ENCODE measurements at places on chromosomes 13 and 19.

- DNase-seq = no peak
These were observed 13.8 kb upstream of the SLITRK1 start for GRCh38 chr13:83895994-83896580.

DNA sequence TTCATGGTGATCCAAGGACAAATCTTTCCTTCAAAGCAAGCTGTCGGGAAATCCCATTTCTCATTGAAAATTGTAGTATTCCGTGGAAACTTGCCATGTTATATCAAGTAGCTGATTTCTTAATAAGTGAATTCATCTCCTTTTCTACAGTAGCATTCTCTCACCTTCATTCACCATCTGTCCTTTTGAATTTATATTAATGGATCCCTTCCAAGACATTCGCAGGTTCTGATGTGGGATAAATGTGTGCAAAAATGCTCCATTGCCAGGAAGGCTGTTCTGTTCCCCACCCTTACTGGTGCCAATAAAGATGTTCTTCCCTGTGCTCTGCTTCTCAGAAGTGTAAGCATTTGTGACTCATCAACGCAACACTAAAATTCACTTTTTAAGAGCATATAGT, 36.2 kb downstream of the AMER2 start:
- no peak for DNase-seq

DNA sequence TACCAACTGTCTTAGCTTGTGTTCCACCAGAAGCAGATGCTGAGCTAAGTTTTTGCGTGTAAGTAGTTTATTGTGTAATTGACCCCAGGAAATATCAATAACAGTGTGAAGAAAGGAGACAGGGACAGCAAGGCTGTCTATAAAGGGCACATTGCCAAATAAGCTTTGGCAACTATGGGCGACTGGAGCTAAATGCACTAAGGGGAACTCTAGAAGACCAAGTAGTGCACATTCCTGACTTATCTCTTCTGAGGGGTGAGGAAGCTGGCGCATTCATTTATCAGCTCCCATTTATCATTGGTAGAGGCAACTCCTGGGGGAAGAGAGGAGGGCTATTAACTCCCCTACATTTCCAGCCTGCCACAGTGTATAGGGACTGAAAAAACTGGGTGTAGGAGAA, 135.0 kb downstream of the DLEU7 start:
- DNase-seq = no peak

DNA sequence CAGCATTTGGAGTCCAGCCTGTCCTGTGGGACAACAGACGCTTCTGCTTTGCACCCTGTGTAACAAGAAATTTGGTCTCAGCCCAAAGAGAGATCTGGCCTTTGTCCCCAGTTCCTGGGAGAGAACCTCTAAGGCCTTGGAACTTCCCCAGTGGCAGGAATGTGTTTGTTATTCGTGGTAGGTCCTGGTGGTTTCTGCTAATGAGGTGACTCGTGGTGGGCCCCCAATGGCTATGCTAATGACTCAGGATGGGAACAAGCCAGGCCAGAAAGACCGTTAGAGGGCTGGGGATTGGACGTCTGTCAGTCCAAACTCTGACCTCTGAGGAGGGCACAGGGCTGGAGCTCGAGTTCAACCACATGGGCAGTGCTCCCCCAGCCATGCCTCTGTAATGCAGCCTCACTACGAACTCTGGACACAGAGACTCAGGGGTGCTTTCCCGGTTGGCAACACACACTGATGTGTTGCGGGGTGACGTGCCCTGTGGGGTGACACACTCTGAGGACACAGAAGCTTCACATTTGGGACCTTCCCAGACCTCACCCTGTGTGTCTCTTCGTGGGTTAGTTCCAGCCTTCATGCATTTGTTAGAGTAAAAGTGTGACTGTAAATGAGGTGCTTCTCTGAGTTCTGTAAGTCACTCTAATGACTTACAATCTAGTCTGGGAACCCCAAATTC, 38.9 kb downstream of the TEX29 start:
- no peak for DNase-seq

GRCh38 chr19:5193192-5193591, 147.4 kb downstream of the PTPRS start:
- DNase-seq = no peak

GRCh38 chr13:37059848-37060192, 332 bp upstream of the SUPT20H start:
- DNase-seq = no peak

DNA sequence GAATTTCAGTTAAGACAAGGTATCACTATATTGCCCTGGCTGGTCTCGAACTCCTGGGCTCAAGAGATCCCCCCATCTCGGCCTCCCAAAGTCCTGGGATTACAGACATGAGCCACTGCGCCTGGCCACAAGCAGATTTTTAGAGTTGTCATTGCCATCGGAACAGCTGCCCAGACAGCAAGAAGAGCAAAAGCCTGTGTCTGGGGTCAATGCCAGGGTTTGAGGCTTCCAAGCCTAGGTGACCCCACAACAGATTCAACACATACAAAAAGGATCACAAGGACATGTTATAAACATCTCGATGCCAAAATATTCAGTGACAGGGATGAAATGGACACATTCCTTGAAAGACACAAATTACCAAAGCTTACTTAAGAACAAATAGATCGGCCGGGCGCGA, 40.1 kb upstream of the KLF2 start:
- DNase-seq = no peak

DNA sequence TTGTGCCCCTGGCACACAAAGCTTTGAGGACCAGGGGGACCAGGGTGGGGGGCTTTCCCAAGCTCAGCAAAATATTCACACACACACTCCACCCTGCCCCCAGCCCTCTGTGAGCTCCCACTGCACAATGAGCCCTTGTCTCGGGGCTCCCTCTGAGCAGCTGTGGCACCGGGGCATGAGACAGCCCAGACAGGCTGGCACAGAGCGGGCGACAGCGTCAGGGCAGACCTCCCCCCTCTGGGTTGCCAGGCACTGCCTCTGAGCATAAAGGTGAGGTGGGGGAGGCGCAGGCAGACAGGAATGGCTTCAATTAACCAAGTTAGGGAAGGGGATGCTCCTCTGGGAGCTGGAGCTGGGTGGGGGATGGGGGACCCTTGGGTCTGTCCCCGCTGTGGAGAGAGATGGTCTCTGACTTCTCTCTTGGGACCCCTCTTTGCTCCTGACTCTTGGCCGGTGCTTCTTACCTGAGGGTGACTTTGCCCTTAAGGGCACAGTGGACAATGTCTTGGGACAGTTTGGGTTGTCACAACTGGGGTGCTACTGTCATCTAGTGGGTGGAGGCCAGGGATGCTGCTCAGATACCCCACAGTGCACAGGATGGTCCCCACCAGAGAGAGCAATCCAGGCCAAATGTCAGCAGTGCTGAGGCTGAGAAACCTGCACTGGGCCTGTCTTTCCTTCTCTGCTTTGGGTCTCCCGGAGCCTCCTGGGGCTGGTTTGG, 30.3 kb downstream of the LYL1 start:
- no peak for DNase-seq

DNA sequence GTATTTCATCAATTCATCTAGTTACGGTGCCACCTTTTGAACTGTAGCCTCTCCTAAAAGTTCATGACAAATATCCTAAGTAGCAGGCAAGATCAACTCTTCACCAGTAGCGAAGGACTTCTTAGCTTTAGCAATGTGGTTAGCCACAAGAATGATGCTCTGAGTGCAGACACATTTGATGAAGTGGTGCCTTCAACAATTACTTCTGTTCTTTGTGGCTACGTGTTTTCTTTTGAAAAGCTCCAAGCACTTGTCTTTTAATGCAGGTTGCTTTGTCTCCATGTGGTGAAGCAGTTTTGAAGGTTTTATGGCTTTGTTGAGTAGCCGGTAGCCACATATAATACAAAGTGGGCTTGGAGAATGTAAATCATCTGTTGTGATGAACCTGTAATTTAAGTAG, 194.7 kb downstream of the B3GLCT start:
- DNase-seq = no peak

GRCh38 chr13:69487576-69487975, 620.0 kb upstream of the ATXN8OS start:
- DNase-seq = no peak

DNA sequence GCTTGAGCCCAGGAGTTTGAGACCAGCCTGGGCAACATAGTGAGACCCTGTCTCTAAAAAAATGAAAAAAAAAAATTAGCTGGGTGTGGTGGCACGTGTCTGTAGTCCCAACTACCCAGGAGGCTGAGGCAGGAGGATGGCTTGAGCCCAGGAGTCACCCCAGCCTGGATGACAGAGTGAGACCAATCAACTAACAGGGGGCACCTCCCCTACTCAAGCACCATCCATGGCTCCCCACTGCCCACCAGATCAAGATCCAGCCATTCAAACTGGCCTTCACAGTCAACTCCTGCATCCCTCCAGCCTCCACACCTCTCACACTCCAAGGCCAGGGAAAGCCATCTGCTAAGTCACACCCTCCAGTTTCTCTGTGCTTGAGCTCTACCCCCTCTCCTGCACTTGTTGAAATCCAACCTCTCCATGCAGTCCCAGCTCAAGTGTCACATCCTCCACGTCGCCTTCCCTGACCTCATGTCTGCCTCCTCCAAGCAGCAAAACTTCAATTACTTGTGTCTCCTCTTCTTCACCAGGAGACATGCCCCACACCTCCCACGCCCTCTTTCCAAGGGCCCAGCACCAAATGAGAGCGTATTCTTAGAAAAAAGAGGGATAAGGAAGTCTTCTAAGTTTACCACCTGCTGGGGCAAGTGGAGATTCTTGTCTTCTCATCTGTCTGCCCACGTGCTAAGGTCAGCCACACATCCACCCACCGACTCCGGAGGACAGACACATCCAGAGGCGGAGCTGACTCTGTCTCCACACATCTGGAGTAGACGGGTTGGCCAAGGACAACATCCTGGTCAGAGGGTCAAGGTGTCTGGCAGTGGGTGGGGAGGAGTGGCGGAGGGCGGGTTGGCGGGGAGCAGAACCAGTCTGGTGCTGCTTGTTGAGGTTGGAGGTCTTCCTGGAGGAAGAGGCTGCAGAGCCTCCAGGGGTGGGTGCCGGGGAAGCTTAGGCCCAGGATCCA, 974 bp upstream of the CYP4F22 start:
- no peak for DNase-seq

DNA sequence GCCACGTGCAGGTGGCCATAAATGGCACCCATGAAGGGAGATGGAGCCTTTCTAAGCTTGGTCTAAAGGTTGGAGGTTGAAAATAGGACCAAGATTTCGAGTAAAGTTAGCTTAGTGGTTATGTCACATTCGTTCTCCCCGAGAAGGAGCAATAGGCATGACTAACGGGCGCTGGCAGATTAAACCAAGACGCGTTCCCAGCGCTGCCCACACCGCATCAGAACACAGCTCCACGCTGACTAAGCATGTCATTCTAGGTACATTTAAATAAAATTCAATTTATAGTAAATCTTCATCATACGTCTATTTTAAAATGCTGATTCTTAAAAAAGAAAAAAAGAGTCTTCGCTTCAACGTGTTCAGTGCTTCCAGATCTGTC, 95.0 kb upstream of the IRS2 start:
- DNase-seq = no peak

DNA sequence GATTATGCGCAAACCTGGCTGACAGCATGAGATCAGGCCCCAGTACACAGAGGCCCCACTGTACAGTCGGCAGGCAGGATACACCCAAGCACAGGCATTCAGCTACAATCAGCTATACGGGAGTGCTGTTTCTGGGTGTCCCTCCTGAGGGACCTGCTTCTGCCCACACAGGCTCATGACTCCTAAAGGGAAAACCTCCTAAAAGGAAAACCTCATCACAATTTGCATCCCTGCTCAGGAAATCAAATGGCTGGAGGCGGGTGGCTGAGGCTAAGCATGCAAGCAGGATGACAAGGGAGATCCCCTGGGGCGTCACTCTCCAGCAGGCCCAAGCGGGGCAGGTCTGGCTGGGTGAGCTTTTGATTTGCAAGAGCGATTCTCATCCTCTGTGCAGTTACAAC, 99.8 kb downstream of the CRYL1 start:
- DNase-seq = no peak

GRCh38 chr13:44374348-44374712, 706 bp downstream of the SERP2 start:
- no peak for DNase-seq

DNA sequence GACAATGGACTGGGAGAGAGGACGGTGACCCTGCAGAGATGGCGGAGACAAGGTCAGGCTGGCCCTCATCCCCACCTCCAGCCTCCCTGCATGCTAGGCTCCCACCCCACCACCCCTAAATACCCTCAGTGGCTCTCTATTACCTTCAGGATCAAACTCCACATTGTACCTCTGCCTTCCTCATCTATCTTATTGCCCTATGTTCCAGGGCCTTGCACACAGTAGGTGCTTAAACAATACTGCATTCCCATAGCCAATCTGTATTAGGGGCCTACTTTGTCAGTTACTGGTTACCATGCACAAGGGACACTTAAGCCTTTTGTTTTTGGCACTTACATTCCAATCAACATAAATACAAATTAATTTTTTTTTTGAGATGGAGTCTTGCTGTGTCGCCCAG, 6.5 kb downstream of the PALM3 start:
- DNase-seq = no peak
